ENCODE measurements at places on chromosomes 6 and 20. TPM values are rescaled to one million over a fixed set of nuclear protein-coding genes. Genes with fewer than 3 reads are reported as not detected.

- DNase-seq: no peak
Observed at GRCh38 chr6:17389274-17389847, 4.0 kb upstream of the CAP2 start.

DNA sequence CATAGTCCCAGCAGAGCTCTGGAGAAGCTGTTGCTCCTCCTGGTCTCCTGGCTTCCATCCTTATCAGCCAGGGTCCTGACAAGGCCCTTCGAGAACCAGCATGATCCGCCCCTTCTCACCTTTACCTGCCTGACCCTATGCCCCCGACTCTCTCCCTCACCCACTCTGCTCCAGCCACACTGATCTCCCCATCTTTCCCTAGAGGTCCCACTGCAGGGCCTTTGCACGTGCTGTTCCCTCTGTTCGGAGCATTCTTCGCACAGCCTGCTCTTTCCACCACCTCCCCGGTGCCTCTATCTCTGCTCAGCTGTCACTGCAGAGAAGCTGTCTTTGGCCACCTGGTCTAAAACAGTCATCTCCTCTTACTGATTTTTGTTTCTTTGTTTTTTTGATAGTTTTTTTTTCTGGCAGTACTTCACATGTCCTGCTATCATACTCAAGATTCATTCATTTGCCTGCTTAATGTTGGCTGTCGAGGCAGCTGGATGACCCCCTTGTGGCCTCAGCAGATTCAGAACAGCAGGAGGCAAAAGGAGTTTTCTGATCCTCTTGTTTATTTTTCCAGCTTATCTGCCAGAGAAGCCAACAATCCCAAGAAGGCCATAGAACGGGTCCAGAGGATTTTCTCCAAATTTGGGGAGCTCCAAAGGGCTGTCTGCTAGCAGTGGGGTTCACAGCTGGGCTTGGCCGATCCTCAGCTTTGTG is 1.6 kb upstream of the PTGIS start:
- DNase-seq: no peak

DNA sequence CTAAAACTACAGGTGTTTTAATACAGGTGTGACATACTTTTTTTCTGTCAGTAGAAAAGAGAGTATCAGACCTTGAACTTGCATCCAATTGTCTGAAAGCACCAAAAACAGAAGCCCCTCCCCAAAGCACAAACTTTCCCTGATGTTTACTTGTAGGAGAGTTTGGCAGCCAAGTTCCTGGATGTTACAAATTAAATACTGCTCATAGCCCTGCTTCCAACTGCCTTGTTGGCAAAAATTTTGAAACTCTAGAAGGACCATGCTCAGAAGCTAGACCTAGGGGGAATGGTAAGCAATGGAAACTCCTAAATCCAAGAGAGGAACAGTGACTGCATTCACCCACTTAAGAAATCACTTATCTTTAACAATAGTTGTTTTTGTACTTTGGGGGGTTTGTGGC is 17.0 kb upstream of the ARG1 start:
- no peak for DNase-seq

DNA sequence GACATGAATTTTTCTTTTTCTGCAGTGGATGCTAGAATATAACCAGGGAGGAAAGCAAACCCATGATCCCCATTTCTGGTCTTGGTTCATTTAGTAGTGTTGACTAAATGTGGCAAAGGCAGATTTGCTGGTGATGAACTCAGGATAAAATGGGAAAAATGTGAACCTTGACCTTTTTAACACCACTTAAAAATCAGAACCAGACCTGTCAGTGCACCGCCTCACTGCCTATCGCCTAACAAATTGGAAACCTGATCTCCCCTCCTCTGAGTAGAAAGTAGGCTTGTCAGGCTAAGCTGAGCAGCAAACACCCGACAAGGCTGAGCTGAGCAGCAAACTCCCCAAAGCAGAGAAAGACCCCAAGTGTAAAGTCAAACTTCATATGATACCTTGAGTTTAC is 254.8 kb downstream of the FOXC1 start:
- DNase-seq: no peak

DNA sequence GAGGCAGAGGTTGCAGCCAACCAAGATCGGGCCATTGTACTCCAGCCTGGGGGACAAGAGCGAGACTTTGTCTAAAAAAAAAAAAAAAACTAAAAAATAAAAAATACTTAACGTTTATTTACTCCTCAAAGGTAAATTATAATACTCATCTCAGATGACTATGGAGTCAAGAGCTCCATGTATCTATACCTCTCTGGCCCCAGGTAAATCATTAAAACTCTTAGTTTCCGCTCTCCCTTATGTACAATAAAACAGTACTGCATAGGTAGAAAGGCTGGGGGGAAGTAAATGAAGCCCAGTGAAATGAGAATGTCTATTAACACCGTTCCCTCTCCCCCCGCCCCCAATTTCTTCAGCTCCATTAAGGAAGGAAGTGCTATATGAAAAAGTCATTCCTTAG is 1.2 kb downstream of the SRSF12 start:
- no peak for DNase-seq

GRCh38 chr6:158684745-158685324 is 35.0 kb downstream of the SYTL3 start:
- DNase-seq: no peak

GRCh38 chr20:41623625-41624375 is 5.6 kb upstream of the CHD6 start:
- no peak for DNase-seq

DNA sequence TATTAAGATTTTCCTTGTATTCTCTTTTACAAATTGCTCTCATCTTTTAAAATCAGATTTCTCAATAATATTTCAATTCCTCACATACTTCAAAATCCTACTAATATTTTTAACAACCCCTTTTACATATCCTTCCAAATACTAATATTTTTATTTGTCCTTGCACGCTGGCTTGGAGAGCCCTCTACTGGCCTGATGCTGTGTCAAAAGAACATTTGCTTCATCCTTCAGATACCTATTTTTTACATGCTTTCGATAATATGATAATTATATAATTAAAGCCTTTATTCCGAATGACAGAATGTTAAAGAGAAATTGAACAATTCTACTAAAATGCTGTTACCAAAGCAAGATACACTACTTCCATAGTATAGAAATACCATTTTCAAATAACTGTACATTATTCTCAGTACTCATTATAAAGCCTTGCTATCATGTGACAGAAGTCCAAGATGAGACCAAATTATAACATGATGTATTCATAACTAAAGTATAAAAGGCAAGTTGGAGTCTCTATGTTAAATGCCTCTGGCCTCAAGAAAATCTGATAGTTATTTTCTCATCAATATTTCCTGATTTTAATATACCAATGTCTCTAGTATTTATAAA is 39.0 kb upstream of the PLN start:
- DNase-seq: no peak

- no peak for DNase-seq
Observed at GRCh38 chr20:57053793-57054552, 212.5 kb downstream of the BMP7 start.

GRCh38 chr6:39425346-39426072 is 103.0 kb upstream of the KCNK16 start:
- DNase-seq: no peak

GRCh38 chr20:4040283-4041179 is 25.2 kb upstream of the RNF24 start:
- DNase-seq: no peak

- no peak for DNase-seq
Observed at GRCh38 chr6:31681135-31681671, 336 bp upstream of the LY6G5C start.

DNA sequence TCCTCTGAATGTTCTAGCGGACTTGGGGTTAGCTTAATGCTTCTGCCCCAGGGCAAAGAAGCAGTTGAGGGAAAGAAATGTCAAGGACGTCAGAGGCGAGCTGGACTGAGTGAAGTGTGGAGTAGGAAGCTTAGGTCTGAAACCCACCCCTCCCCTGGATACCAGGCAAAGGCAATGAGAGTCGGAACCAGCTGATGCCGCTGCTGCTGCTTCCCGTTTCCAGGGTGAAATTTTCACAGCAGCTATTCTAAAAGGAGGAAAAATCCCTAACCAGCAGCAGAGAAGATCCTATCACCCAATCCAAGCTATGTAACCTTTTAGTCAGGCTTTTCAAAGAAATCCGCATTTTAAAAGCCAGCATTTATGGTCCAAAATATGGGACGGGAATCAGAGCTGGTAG is 564.3 kb downstream of the LMBRD1 start:
- no peak for DNase-seq

DNA sequence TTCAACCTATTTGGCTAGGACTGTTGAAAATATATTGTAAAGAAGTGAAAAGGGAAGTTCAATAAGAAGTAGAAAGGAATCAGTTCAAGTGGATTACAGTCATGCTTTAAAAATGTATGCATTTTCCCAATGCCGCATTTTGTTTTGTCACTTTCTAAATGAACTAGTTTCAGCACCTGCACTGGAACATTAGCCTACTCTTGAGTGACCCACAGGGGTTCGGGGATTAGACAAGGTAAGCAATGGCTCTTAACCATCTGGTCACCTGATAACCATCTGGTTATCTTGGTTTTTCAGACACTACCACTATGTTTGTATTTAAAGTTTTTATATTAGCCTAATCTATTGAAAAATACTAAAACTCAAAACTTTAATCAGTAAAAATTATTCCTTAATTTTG is 97.6 kb downstream of the CD164 start:
- DNase-seq: no peak

DNA sequence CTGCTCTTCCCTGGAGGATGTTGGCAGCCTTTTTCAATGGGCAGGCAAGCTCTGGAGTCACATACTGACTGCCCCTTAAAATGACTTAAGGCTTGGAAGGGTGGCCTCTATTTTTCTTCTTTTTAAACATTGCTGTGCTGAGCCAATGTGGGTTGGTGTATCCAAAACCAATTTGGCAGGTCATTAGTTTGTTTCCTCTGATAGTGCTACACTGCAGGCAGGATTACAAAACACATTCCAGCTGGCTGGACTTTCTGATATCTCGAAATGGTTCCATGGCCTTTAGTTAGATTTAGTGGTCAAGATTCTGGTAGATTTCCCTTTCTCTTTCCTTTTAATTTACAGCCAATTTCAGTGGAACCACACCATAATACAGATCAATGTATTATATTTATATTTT is 28.1 kb upstream of the BMP2 start:
- no peak for DNase-seq

GRCh38 chr20:63562461-63563224 is 8.7 kb downstream of the FNDC11 start:
- DNase-seq: no peak

DNA sequence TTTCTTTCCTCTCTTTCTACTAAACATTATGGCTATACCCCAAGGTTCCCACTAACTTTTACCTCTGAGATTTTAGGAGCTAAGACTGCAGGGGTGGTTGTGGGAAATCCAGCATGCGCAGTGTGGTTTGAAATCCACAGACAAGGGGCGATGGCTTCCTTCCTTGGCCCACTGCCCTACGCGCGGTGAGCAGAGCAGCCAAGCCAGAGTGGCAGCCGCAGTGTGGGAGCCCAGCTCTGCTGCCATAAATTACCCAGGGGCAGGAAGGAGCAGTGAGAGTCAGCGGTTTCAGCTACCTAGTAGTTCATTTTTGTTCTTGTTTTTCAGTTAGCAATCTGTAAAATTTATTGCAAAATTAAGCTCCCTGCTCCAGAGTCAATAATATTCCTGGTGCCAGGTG is 101.4 kb downstream of the BMP2 start:
- DNase-seq: no peak

RIMS1 gene
- total RNA-seq: 1.8 TPM

HDGFL1 gene
- not detected for total RNA-seq

MMP24 gene
- total RNA-seq: 0.16 TPM

EXOC2 gene
- 24.2 TPM for total RNA-seq

SLC24A3 gene
- total RNA-seq: 9.9 TPM

PPP1R3G gene
- total RNA-seq: 1.6 TPM

ABHD16B gene
- total RNA-seq: not detected

RGS17 gene
- 2.8 TPM for total RNA-seq
